ENCODE measurements at places on chromosomes 6 and 20.

DNA sequence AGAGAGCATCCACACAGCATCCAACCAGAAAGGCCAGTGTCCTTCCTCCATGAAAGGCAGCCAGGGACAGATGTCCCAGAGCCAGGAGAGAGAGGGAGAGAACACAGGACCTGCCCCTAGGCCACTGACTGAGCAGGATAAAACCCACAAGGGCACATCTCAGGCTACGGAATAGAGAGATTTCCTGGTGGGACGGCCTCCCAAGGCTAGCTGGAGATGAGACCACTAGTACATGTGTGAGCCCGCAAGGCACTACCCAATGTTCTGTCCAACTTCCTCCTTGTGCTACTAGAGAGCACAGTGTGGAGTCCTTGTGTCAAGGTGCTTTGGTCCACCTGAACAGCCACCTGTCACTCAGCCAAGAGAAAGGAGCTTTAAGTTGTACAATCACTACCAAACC is 44.2 kb downstream of the PLCG1 start:
- no peak for DNase-seq

- DNase-seq, result no peak
These were observed 37.3 kb upstream of the TOP1 start for GRCh38 chr20:40991181-40991889.

DNA sequence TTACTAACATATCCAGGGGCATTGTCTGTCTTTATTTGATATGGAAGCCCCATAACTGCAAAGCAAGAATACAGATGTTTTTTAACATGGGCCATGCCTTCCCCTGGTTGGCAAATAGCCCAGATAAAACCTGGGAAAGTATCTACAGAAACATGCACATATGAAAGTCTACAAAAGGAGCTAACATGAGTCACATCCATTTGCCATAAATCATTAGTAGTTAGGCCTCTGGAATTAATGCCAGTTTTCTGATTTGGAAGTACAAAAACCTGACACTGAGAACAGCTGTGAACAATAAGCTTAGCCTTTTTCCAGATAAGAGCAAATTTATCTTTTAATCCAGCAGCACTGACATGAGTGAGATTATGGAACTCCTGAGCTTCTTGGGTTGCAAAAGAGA is 418.0 kb upstream of the IMPG1 start:
- no peak for DNase-seq

DNA sequence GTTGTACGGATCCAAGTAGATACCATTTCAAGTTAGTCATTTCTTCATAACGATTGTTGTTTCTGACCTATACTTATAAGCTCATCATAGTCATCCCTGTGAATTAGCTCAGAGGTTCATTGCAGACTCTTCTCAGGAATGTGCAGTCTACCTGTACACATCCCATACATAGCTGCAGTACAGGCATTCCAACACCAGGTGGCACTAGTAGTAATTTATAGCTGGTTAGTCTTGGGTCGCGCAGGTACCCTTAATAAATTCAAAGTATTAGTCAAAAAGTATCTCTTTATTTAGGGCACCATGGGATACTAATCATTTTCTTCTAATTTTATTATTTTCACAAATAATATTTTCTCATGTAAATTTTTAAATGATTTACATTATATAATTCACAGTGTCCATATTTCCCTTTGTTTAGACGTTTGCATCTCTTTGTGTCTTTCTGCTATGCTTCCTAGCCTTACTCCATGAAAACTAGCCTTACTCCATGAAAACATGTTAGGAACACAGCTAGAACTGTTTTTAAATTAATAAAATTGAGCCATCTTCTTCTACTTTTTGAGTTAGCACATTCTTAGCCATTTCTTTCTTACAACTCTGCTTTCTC is 128.6 kb upstream of the FAM83B start:
- DNase-seq, result peak; percentile 88

DNA sequence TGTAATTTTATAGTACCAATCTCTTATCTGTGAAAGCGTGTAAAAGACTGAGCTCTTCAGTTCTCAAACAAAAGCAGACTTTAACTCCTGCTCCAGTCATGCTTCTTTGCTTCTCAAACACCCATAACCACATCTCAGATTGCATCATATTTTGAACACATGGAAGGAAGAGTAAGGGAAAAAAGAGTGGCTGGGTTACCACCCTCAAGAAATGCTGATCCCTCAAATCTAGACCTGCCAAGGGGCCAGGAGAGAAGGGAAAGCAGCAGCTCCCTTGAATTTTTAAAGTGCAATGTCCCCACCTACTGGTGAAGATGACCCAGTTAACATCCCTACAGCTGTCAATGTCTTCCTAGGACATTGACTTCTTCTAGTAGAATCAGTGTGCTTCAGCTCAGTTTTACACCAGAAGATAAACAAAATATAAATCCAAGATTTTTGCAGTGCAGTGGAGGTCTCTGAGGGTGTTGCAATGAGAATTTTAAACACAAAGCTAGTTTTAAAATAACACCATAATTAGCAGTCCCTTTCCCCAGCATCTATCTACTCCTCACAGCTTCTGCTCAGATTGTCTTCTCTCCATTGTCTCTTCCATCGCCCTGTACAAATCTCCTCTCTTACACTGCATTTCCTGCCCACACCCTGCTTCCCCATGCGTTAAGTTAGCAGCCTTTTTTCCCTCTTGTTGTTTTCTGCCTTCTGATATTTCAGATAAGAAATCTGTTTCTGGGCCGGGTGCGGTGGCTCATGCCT is 22.6 kb upstream of the HLA-DQB2 start:
- DNase-seq, result peak; percentile 35

GRCh38 chr6:45709781-45710220 is 305.9 kb downstream of the CLIC5 start:
- DNase-seq, result no peak

DNA sequence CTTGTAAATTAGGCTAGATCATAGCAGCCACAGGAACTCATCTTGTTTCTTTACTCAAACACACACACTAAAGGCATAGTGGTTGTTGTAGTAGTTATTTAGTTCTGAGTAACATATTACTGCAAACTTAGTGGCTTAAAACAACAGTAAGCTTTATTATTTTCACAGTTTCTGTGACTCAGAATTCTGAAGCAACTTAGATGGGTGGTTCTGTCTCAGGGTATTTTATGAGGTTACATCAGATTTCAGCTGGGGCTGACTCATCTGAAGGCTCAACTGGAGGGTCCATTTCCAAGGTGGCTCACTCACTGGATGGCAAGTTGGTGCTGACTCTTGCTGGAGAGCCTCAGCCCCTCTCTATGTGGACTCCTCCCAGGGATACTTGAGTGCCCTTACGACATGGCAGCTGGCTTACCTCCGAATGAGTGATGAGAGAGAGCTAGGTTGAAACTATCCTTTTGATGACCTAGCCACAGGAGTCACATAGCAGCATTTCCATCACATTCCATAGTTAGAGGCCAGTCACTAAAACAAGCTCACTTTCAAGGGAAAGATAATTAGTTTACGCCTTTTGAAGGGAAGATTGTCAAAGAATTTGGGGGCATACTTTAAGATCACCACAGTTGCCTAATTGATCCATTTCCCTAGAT is 136.5 kb upstream of the PRND start:
- no peak for DNase-seq

DNA sequence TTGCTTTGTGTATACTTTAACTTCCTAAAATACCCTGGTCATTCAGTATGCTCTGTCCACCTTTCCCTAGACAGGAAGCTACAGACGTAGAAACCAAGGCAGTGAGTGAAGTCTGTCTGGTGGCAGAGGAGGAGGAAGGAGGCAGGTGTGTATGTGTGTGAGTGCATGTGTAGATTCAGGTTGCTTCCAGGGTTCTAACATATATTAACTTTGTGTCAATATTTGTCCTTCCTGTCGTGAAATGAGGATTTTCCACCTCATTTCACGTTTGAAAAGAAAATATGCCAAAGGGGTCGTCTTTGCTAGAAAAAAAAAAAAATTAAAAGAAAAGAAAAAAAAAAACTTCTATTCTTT is 411.5 kb downstream of the PKHD1 start:
- DNase-seq, result no peak

- no peak for DNase-seq
These were observed 9.3 kb upstream of the ID1 start for GRCh38 chr20:31595654-31596411.

DNA sequence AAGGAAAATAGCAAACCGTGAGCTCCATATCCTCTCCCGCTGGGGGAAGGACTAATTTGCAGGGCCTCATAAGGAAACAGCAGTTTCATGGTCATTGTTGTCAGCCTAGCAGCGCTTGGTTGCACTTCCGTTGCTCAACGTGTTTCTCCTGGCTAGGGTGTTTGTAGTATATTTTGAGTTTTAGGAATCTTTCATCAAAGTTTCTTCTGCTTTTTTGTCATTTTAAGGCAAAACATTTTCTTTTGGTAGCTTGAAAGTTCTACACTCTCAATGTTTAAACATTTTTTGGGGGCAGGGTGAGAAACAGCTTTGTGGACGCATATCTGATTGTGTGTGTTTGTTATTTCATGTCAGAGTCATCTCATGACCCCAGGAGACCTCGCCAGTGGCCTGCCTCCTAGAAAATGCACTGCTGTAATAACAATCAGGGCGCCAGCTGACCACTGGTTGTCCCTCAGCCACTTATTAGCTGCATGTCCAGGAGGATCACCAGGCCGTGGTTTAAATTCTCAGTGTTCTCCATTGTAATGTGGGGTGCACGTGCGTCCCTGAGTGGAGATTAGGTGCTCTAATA is 20.6 kb downstream of the JARID2 start:
- DNase-seq, result no peak

- peak; percentile 30 for DNase-seq
These were observed 577 bp upstream of the SLC24A3 start for GRCh38 chr20:19211661-19212468.

DNA sequence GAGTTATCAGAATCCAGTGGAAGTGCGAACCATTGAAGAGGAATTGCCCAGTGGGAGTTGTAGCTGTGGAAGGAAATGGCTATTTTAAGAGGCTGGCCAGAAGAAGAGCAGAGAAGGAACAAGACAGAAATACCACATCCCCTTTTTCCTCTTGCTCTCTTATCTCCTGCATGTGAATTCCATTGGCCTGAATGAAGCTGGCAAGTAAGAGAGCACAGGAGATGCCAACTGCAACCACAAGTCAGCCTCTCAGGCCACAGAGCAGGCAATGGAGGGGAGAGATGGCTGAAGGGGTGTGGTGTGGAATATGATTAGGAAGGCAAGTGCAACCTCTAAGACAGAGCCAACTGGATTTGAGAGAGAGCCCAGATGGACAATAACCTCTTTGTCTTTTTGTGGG is 362.7 kb upstream of the IMPG1 start:
- DNase-seq, result no peak

GRCh38 chr6:87436435-87436834 is 28.7 kb downstream of the CFAP206 start:
- DNase-seq, result no peak

- DNase-seq, result no peak
These were observed 9.5 kb upstream of the MICA start for GRCh38 chr6:31393932-31394331.

- no peak for DNase-seq
These were observed 10.3 kb upstream of the CYP24A1 start for GRCh38 chr20:54184071-54184470.

GRCh38 chr20:896501-897025 is 19.6 kb downstream of the ANGPT4 start:
- no peak for DNase-seq

GRCh38 chr20:36872852-36873251 is 3.1 kb upstream of the TLDC2 start:
- no peak for DNase-seq

- peak; percentile 28 for DNase-seq
These were observed 6.5 kb downstream of the NKAIN2 start for GRCh38 chr6:123810214-123810613.

DNA sequence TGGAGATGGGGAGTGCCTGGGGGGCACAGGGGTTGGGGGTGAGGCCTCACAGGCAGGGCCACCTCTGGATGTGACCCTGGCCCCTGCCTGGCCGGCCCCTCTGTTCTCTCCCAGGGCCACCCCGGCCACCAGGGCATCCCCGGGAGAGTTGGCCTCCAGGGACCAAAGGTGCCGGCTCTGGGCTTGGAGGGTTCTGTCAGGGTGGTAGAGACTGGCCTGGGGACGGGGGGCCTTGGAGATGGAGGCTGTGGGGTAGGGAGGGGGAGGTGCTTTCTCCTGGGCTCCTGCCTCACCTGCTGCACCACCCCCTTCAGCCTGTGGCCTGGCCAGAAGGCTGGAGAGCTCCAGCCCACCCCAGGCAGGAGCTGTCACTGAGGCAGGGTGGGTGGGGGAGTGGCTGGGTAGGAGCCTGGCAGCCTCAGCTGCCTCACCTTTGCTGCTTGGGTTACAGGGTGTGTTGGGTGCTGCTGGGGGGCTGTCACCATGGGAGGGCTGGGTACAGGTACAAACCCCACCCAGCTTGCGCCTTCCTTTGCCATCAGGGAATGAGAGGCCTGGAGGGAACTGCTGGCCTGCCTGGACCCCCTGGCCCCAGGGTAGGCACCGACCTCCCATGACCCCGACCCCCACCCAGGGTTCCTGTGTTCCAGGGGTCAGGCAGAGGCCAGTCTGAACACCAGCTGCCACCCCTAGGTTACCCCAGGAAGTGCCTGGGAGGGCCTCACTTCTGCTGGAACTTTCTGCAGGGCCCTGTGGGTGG is 32.7 kb downstream of the COL20A1 start:
- no peak for DNase-seq

DNA sequence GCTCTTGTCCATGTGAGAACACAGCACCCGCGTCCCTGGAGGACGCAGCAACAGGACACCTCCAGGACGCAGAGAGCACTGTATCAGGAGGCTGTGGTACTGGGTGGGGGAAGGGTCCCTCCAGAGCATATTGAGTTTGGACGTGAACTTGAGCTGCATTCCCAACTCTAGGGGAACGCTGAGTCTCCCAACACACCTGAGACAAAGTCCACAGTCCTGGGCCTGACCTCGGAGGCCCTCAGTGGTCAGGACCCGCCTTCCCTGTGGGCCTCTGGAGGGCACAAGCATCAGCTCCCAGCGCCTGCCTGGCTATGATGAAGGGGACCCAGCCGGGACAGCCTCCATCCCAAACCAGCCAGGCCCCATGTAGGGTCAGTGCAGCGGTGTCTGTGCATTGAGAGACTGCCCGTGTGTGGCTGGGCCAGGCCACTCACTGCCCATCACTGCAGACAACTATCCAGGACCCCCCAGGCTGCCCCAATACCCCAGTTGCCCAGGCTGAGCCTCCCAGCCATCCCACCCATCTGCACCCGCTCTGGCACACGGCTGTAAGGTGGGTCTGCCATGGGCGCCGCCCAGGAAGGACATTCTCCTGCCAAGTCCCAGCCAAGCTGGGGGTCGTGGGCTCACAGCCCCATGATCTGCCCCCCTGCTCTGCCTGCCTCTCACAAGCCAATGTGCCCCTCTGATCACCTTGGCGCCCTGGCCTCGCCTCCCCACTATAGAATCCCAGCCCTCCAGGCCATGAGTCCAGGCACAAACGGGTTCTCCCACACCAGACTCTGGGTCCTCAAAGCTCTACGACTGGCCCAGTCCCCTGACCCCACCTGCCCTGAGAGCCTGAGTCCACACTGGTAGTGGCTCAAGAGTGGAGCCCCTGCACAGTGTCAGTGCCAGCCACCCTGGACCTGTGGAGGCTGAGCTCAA is 115.7 kb downstream of the TAF4 start:
- DNase-seq, result no peak

- no peak for DNase-seq
These were observed 1.6 kb downstream of the PPP1R16B start for GRCh38 chr20:38806855-38807655.

GRCh38 chr6:167034056-167034455 is 34.9 kb downstream of the CEP43 start:
- no peak for DNase-seq

- no peak for DNase-seq
These were observed 492.9 kb upstream of the JAG1 start for GRCh38 chr20:11166712-11167111.
